IPS DF 19.7 (cell line): ENCODE measurements at places on chromosomes 1 and 21.

DNA sequence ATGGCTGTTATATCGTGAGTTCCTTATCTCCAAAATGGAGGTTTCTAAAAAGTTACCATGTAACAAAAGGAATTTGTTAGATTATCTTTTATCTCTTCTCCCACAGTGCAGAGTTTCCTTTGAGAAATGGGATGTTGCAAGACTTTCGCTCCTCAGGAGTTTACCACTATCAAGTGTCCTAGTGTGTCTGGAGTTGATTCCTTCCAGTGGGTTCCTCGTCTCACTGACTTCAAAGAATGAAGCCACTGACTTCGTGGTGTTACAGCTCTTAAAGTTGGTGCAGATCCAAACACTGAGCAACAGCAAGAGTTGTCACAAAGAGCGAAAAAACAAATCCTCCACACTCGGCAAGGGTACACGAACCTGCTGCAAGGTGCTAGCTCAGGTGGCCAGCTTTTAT is 37.0 kb downstream of the SPAG17 start:
- DNase-seq: no peak

DNA sequence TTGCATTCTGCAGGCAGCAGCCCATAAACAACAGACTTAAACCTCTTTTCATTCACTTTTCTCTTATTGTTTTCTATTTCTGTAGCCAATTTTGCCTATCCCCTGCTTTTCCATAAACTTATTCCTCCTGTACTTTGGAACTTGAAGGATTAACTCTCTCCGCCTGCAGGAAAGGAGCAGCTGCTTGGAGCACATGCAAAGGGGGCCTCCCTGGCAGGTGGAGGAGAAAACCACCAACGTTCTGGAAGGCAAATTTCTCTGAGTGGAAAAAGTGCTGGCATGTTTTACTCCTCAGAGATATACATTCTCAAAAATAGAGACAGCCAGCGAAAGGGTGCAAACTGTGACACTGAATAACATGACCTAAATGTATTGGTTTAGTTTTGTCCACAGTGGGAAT is 33.6 kb downstream of the RGS21 start:
- no peak for DNase-seq

GRCh38 chr1:156128654-156129597 is 14.4 kb downstream of the LMNA start:
- no peak for DNase-seq

GRCh38 chr1:89971600-89971999 is 23.3 kb upstream of the ZNF326 start:
- no peak for DNase-seq

GRCh38 chr1:112537456-112537855 is 28.7 kb downstream of the WNT2B start:
- DNase-seq: no peak

GRCh38 chr1:228291906-228292608 is 84.2 kb downstream of the OBSCN start:
- DNase-seq: no peak

- DNase-seq: no peak
Observed at GRCh38 chr1:8745749-8746390, 71.6 kb downstream of the RERE start.

DNA sequence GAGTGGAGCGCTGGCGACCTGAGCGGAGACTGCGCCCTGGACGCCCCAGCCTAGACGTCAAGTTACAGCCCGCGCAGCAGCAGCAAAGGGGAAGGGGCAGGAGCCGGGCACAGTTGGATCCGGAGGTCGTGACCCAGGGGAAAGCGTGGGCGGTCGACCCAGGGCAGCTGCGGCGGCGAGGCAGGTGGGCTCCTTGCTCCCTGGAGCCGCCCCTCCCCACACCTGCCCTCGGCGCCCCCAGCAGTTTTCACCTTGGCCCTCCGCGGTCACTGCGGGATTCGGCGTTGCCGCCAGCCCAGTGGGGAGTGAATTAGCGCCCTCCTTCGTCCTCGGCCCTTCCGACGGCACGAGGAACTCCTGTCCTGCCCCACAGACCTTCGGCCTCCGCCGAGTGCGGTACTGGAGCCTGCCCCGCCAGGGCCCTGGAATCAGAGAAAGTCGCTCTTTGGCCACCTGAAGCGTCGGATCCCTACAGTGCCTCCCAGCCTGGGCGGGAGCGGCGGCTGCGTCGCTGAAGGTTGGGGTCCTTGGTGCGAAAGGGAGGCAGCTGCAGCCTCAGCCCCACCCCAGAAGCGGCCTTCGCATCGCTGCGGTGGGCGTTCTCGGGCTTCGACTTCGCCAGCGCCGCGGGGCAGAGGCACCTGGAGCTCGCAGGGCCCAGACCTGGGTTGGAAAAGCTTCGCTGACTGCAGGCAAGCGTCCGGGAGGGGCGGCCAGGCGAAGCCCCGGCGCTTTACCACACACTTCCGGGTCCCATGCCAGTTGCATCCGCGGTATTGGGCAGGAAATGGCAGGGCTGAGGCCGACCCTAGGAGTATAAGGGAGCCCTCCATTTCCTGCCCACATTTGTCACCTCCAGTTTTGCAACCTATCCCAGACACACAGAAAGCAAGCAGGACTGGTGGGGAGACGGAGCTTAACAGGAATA is 4.2 kb downstream of the TFAP2E start:
- no peak for DNase-seq

GRCh38 chr21:23480591-23481270 is 2126.6 kb downstream of the MRPL39 start:
- DNase-seq: no peak

- no peak for DNase-seq
Observed at GRCh38 chr1:41810446-41810845, 108.3 kb downstream of the HIVEP3 start.

DNA sequence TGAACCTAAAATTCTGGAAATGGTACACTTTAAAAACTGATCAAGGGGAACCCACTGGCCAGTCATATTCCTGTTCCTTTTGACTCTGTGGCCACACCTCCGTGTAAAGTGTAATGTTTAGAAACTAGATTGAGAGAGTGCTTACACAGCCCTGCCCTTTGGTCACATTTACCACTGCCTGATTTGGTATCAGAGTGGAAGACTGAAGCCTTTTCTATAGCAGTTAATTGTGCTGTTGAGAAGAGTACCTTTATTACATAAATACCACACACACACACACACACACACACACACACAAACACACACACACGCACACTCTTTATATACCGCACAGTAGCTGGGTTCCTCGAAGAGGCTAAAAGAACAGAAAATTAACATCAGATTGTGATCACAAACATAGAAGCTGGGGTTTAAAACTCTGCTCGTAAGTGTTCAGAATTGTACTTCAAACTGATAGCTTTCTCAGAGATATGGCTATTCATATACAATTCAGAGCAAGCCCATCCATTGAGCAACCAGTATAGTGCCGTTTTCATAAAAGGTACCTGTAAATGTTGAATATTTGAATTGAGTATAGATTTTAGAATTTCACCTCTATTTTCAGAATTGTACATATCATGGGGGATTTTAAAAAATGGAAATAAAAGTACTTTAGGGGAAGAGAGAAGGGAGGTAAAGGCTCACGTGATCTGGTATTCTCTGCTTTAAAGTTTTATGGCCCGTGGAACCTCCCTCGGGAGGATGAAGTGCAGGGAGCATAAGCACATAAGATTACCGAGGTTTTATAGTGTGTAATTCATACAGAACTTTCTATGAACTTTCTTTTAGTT is 37.5 kb downstream of the CAMTA1 start:
- DNase-seq: no peak

GRCh38 chr1:43465505-43466067 is 11.9 kb upstream of the HYI start:
- DNase-seq: no peak

- DNase-seq: no peak
Observed at GRCh38 chr1:193131266-193131860, 9.5 kb downstream of the CDC73 start.

GRCh38 chr1:209768354-209768774 is 12.5 kb downstream of the TRAF3IP3 start:
- DNase-seq: no peak
